ENCODE measurements at places on chromosomes 7 and 10. TPM values are rescaled to one million over a fixed set of nuclear protein-coding genes. Genes with fewer than 3 reads are reported as not detected.
A peak's percentile ranks its signal among the peaks of the same experiment; 100 is the strongest.

DNA sequence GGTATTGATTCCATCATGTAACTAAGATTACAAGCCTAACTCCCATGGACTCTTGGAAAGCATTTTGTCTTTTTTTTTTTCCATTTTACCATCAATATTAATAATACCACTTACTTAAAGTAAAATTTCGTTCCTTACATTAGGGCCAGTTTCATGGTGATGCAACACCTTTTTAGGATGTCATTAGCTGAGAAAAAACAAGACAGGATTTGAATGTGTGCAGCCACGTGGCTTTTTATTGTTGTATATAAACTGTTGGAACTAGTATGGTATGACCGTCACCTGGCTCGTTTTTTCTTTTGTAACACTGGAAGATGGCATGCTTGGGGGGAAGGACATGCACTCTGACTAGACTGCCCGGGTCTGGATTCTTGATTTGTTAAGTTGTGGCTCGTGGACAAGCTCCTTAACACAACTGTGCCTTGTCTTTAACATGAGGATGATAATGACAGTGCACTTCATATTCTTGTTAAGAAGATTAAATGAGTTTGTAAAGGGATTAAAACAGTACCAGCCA lies 42.1 kb downstream of the ARHGAP21 start:
- no peak for DNase-seq

- DNase-seq = no peak
These were observed 707.5 kb upstream of the FZD8 start for GRCh38 chr10:36349445-36350078.

GRCh38 chr7:10022957-10023356 lies 950.7 kb upstream of the PHF14 start:
- DNase-seq = peak; percentile 17

- DNase-seq = no peak
These were observed 23.9 kb downstream of the HERPUD2 start for GRCh38 chr7:35670856-35671569.

GRCh38 chr7:158016180-158017097 lies 571.2 kb downstream of the PTPRN2 start:
- DNase-seq = peak; percentile 28

- no peak for DNase-seq
These were observed 316.1 kb upstream of the MTPN start for GRCh38 chr7:136293272-136293671.

DNA sequence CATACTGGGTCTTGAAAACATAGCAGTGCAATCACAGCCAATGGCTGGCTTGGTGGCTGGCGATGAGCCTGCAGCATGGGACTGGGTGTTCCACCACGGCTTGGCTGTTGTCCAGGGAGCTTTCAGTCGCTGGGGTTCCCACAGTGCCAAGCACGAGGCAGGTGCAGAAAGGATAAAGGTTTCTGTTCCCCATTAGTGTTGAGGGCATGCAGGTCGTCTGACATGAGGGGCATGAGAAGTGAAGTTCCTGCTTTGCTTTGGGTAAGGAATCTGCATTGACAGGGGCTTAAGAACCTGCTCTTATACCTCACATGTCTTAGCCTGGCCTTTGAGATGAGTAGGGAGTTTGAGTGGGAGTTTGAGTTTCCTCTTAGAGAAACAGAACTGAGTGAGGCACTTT lies 9.0 kb upstream of the CFTR start:
- DNase-seq = no peak

GRCh38 chr7:105838627-105839231 lies 37.7 kb downstream of the ATXN7L1 start:
- no peak for DNase-seq

- no peak for DNase-seq
These were observed 11.6 kb upstream of the RAB11FIP2 start for GRCh38 chr10:118058371-118058770.

- no peak for DNase-seq
These were observed 87.9 kb downstream of the CDK6 start for GRCh38 chr7:92748495-92748894.

DNA sequence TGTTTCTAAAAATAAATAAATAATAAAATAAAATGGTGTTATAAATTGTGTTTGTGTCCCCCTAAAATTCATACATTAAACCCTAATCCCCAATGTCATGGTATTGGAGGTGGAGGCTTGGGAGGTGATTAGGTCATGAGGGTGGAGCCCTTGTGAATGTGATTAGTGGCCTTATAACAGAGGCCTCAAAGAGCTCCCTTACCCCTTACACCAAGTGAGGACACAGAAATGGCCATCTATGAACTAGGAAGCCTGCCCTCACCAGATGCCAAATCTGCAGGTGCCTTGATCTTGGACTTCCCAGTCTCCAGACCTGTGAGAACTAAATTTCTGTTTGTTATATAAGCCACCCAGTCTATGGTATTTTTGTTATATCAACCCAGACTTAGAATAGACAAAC lies 738.7 kb downstream of the PARD3 start:
- no peak for DNase-seq

DNA sequence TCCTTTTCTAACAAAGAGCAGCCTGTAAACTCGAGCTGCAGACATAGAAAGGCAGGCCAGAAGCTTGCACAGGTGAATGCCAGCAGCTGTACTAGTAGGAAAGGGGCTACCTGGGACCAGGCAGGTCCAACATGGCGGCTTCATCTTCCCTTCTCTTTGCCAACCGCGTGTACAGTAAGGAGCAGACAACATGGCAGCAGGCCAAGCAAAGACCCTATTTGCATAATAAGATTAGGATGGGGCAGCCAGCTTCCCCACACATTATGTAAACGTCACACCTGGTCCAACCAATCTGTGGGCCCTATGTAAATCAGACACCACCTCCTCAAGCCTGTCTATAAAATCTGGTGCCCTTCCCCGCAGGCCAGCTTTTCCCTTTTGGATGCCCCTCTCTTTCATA lies 1186.5 kb upstream of the AUTS2 start:
- DNase-seq = no peak

DNA sequence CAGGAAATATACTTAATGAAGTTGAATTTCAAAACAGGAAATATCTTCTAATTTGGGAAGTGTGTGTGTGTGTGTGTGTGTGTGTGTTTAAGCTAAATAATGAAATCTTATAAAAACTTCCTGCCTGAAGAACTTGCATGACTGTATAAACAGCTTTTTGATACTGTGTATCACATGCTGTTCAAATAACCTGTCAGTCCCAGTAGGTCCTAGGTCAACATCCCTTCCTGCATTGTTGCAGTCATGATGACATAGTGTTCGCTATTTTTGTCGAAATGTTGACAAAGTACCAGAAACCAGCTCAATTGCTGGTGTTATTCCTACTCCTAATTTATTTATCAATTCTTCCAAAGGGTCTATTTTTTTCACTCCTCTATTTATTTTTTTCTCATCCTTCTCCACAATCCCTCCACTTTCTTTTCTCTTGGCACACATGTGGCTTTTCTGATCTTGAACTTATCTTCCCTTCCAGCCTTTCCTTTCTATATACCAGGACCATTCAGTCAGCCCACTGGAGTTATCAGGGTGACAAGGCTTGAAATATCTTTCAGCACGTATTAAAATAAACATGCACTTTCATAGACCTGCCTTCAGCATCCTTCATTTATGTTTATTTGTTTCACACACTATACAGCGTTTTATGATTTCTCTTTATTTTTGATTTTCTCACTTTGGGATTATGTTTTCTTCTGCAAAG lies 115.8 kb downstream of the PLXDC2 start:
- no peak for DNase-seq

DNA sequence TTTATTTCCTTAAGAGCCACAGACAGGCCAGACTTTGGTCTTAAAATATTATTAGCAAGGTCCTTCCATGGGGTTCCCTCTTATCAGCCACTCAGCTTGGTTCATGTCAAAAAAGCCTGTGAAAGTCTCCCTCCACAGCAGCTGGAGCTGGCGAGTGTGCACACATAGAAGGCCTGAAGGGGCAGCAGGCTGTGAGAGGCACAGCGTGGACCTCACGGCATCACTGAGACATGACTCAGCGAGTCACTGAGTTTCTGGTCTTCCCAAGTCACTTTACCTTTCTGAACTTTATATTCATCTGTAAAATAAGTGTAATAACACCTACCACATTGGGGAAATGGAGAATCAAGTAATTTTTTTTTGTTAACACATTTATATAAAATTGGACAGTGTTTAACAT lies 8.7 kb downstream of the TAF3 start:
- DNase-seq = peak; percentile 45

DNA sequence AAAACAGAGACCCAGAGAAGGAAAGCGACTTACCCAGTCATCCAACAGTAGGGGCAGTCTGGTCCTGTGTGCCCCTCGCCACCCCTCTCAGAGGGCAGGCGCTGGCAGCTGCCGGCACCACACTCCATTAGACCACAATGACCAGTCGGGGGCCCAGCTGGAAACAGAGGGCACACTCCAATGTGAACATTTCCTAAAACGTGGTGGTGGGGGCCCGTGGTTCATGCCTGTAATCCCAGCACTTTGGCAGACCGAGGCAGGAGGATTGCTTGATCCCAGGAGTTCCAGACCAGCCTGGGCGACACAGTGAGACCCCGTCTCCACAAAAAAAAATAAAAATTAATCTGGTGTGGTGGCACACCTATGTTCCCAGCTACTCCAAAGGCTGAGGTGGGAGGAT lies 912 bp upstream of the OAT start:
- no peak for DNase-seq

GRCh38 chr7:17211307-17211836 lies 87.1 kb upstream of the AHR start:
- DNase-seq = no peak

DNA sequence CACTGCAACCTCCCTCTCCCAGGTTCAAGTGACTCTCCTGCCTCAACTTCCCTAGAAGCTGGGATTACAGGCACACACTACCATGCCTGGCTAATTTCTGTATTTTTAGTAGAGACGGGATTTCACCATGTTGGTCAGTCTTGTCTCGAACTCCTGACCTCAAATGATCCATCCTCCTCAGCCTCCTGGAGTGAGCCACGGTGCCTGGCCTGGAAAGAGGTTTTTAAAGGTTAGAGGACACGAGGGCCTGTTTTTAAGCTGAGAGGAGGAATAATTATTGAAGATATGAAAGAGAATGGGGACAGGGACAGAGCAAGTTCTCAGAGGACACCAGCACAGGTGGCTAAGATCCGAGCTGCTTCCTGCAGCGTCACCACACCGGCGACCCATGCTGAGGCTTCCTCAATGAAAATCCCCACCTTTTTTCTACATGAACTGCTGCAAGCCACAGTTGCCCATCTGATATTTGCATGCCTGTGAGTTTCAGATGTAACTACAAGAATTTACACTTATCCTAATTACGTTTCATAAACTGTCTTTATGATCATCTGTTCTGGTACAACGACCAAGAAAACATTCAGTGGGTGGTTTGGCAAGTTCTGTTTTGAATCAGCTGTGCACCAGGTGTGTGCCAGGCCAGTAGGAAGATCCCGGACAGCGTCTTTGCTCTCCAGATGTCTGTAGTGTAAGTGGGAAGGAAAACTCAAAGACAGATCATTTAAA lies 76.0 kb downstream of the HIP1 start:
- DNase-seq = no peak

DNA sequence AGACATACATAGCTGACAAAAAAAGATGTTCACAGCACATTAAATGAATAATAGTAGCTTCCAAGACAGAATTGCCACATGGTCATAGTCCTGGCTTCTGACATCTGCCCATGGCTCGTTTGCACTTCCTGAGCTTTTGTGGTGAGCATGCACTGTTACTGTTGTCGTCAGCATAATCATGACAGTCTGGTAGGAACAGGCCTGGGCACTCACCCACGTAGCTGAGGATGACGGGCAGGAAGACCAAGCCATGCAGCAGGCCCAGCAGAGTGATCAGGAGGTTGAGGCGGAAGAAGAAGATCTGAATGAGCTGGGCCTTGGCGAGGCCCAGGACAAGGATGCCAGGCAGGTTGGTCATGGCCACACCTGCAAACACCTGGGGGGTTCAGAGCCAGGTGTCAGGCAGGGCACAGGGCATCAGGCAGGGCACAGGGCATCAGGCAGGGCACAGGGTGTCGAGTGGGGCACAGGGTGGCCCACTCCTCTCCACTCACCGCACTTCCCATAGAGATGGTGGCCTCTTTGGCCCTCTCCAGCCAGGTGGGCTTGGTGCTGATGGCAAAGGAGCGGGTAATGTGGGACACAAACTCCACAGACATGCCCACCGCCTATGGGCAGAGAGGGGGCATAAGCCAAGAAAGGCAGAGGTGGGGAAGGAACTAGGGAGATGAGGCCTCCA lies 25.3 kb upstream of the NUDCD3 start:
- no peak for DNase-seq

DNA sequence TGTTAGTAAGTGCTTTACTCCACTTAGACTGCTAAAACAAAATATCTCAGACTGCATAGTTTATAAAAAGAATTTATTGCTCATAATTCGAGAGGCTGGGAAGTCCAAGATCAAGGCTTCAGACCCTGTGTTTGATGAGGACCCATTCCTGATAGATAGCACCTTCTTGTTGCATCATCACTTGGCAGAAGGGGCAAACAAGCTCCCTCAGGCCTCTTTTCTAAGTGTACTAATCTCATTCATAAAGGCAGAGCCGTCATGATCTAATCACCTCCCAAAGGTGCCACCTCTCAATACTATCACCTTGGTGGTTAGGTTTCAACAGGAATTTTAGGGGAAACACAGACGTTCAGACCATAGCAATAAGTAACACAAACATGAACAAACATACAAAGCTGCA lies 55.4 kb downstream of the CRPPA start:
- DNase-seq = no peak

DNA sequence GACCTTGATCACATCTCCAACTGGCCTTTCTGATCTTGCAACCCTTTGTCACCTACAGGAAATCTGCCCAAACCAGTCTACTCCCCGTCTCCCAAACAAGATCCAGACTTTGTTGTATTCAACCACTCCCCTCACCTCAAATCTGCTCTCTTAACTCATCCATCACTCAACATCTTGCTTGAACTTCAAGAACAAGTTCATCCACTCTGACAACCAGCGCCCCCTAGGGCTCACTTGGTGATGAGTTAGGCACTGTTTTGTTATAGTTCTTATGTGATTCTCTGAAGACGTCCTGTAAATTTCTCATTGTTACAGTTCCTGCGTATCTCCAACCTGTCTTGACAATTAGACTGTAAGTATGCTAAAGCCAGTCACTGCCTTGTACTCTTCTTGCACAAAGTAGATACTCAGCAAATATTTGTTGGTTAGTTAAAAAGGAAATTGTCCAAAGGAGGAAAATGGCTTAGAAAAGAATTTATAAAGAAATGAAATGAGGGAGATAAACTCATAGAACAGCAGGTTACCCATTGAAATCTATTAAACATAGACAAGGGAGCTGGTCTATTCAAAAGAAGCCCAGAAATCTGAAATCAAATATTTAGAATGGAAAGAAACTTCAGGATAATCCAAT lies 5.3 kb downstream of the FRMD4A start:
- peak; percentile 80 for DNase-seq

GRCh38 chr7:73387221-73387828 lies 46.3 kb upstream of the FZD9 start:
- no peak for DNase-seq

GRCh38 chr10:59631237-59631636 lies 78.4 kb downstream of the SLC16A9 start:
- DNase-seq = no peak

The POLR3A gene
- 20.9 TPM for total RNA-seq

The NPFFR1 gene
- 2.8 TPM for total RNA-seq

The SRI gene
- total RNA-seq = 53.1 TPM

The HTR7 gene
- total RNA-seq = 8.3 TPM

The MMD2 gene
- 32.0 TPM for total RNA-seq

The PRF1 gene
- 0.55 TPM for total RNA-seq

All from testis (tissue), 5 donors.